ENCODE measurements at places on chromosomes 3 and 15. TPM values are rescaled to one million over a fixed set of nuclear protein-coding genes. Genes with fewer than 3 reads are reported as not detected.
A peak's percentile ranks its signal among the peaks of the same experiment; 100 is the strongest.

The SLC12A1 gene
- total RNA-seq, result not detected

GRCh38 chr15:72358650-72359171, 17.1 kb downstream of the HEXA start:
- DNase-seq, result no peak
- no peak overlapping the region for H3K4me3 ChIP-seq

The BFSP2 gene
- not detected for total RNA-seq

DNA sequence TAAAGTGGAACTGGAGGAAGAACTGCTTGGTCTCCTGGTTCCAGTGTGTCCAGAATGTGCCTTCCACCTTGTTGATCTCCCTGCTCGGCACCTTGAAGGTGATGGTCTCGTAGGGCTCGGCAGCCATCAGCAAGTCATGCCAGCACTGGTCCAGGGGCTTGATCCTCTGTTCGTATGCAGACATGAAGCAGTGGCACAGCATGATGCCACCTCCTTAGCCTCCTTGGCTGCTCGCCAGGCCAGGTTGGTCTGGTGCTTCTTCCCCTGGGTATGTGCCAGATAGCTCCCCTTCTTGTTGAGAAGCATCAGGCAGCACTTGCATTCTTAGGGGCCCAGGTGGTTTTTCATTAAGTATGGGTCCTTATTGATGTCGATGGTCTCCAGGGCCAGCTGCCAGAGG, 17.8 kb upstream of the TXNRD3 start:
- H3K27me3 ChIP-seq, result no peaks in the 10 kb centered on the region
- no peaks in the 10 kb centered on the region for H3K4me1 ChIP-seq
- no peak overlapping the region for H3K27ac ChIP-seq
- no peak for DNase-seq

The SLC51A gene
- 237 TPM for total RNA-seq

DNA sequence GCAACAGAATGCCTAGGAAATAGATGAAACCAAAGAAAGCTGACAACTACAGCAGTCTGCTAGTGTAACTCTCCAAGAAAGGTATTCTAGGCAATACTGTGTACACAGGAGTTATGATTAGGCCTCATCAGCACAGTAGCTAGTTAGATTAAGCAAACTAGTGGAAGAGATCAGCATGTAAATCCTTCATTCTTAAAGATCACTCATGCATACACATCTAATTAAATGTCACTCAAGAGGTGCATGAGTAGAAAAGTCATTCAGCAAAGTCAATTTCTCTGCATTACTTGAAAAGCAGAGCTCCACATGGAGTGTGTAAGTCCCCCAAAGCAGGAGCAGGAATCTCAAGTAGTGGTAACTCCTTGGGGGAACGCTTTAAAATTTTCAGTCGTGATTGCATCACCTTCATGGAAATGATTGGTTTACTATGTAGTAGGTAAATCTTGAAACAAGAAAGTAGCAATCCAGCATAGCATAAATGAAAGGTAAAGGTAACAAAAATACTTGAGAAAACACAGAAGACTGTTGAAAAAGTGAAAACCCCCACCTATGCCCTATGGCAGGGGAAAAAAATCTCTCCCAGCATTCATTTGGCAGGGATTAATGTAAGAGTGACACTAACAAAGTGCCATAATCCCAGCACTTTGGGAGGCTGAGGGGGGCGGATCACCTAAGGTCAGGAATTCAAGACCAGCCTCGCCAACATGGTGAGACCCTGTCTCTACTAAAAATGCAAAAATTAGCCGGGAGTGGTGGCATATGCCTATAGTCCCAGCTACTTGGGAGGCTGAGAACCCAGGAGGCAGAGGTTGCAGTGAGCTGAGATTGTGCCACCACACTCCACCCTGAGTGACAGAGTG, 29.4 kb upstream of the PPIB start:
- no peaks in the 10 kb centered on the region for H3K36me3 ChIP-seq
- H3K4me3 ChIP-seq, result no peak overlapping the region
- no peaks in the 10 kb centered on the region for H3K4me1 ChIP-seq
- no peak for DNase-seq
- H3K27ac ChIP-seq, result no peak overlapping the region
- no peaks in the 10 kb centered on the region for H3K27me3 ChIP-seq

DNA sequence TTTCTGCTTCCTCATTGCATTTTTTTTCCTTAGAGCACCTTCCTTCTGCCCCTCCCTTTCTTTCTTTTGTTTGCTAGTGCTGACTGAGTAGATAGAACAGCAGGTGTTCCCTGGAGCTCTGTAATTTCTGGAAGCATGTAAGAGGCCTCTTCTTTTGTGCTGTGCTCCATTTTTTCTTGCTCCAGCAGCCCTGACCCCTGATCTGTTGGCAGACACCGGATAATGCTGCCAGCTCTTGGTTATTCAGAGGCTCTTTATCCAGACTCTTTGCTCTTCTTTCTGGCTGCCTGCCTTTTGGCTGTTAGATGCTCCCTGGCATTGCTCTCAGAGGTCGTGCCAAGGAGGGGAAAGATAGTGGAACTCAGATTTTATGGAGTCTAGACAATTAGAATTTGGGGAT, 104.4 kb upstream of the RBMS3 start:
- no peak overlapping the region for H3K4me3 ChIP-seq
- H3K4me1 ChIP-seq, result no peaks in the 10 kb centered on the region
- no peaks in the 10 kb centered on the region for H3K36me3 ChIP-seq
- H3K27ac ChIP-seq, result no peak overlapping the region
- DNase-seq, result no peak
- H3K27me3 ChIP-seq, result no peaks in the 10 kb centered on the region

DNA sequence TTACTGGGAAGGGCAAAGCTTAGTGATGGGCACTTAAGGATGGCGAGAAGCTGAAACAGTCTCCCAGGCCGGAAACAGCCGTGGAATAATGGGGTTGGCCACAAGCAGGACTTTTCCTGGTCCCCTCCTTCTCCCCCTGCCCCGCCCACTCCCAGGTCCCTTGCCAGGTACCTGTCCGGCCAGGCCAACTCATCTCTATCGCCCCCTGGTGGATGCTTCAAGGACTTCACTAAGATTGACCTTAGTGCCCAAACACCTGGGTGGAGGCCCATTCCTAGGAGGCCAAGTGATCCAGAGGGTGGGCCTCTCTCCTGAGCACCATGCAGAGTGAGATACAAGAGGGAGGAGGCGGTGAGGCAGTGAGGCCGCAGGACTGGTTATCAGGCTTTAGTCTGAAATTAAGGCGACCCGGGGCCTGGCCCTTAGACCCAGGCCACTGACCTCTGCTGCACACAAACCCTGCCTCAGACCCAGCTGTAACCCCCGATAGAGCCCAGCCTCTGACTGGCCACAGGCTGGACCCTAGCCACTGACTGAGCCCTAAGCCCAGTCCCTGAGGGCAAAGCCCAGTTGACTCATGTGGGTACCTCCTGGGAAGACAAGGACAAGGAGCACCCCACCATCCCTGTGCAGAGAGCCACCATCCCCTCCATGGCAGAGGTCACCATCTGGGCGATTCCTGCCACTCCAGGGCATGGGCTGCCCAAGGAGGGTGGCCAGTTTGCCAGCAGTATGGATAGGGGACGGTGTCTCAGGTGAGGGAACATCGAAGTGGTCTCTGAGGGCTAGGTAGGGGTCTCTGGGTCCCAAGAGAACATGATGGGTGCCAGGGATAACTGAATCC, 37.6 kb downstream of the VIPR1 start:
- DNase-seq, result peak; percentile 89
- H3K27me3 ChIP-seq, result no peaks in the 10 kb centered on the region
- no peak overlapping the region for H3K4me3 ChIP-seq
- H3K4me1 ChIP-seq, result peaks cover 12% of the 10 kb centered on the region

DNA sequence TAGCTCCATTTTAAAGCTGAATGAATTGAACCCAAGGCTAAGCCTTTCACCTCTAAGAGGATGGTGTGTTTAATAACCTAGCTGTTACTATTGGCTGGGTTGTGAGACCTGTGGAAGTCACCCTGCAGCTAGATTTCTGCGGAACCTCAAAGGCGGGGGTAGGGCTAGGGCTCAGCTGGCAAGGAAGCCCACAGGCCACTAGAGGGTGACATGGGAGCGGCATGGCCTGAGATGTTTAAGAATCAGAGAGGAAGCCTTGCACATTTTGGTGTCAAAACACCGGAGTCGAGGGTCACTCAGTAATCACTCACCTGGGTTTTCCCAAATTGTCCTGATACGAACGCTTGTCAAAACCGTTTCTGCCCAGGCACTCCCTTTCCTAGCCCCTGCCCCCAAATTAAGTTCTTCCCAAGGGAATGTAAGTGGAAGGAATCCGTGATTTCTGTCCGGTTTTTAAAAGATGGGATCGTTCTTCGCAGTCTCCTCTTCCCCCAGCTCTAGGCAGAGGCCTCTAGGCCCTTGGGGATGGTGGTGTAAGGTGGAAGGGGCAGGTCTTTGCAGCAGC, 3.8 kb upstream of the ACAD9 start:
- no peak overlapping the region for H3K4me3 ChIP-seq
- no peaks in the 10 kb centered on the region for H3K36me3 ChIP-seq
- H3K27ac ChIP-seq, result no peak overlapping the region

The CPEB1 gene
- 2.5 TPM for total RNA-seq

GRCh38 chr3:60571511-60571910, 679.7 kb downstream of the FHIT start:
- no peak for DNase-seq
- H3K4me1 ChIP-seq, result no peaks in the 10 kb centered on the region
- no peaks in the 10 kb centered on the region for H3K27me3 ChIP-seq
- H3K4me3 ChIP-seq, result no peak overlapping the region

GRCh38 chr3:7734456-7734855, 767.2 kb upstream of the LMCD1 start:
- H3K27me3 ChIP-seq, result no peaks in the 10 kb centered on the region
- H3K4me3 ChIP-seq, result no peak overlapping the region
- DNase-seq, result no peak
- no peaks in the 10 kb centered on the region for H3K36me3 ChIP-seq
- H3K4me1 ChIP-seq, result no peaks in the 10 kb centered on the region
- H3K27ac ChIP-seq, result no peak overlapping the region

The DNAH12 gene
- total RNA-seq, result not detected

The RTP4 gene
- total RNA-seq, result 6.3 TPM

The ZNF502 gene
- total RNA-seq, result 3.8 TPM

GRCh38 chr3:25899352-25900101, 109.6 kb downstream of the OXSM start:
- no peaks in the 10 kb centered on the region for H3K36me3 ChIP-seq
- H3K27me3 ChIP-seq, result no peaks in the 10 kb centered on the region
- no peaks in the 10 kb centered on the region for H3K4me1 ChIP-seq
- no peak overlapping the region for H3K27ac ChIP-seq
- no peak overlapping the region for H3K4me3 ChIP-seq

- H3K4me3 ChIP-seq, result no peak overlapping the region
- no peaks in the 10 kb centered on the region for H3K27me3 ChIP-seq
- peak overlapping the region; percentile 40 for H3K27ac ChIP-seq
Measured at GRCh38 chr15:71219101-71219500, 103.8 kb downstream of the THSD4 start.

The WDR49 gene
- total RNA-seq, result 11.4 TPM

The NPAP1 gene
- not detected for total RNA-seq

DNA sequence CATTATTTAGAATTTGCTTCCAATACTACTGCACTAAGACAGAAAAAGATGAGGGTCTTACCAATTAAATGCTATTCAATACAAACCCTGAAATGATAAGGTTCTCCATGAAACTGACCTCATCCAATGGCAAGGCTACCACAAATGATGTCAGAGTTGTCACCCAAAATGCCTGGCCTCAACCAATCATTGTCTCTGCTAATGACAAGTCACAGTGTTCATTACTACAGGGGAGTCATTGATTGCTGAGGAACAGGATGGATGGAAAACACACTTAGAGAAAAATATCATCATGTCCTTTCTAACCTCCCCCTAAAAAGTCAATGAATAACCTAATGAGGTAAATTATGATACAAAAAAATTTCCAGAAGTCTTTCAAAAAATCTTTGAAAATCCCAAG, 91.0 kb downstream of the FOXP1 start:
- DNase-seq, result no peak
- no peak overlapping the region for H3K27ac ChIP-seq
- H3K36me3 ChIP-seq, result no peaks in the 10 kb centered on the region
- H3K4me1 ChIP-seq, result peaks cover 8% of the 10 kb centered on the region

- no peak overlapping the region for H3K27ac ChIP-seq
- H3K4me3 ChIP-seq, result no peak overlapping the region
- no peaks in the 10 kb centered on the region for H3K36me3 ChIP-seq
- no peak for DNase-seq
Measured at GRCh38 chr3:72411126-72411525, 437.1 kb downstream of the SHQ1 start.

GRCh38 chr3:72889310-72890165, 1.7 kb downstream of the GXYLT2 start:
- DNase-seq, result no peak
- H3K27me3 ChIP-seq, result no peaks in the 10 kb centered on the region
- no peak overlapping the region for H3K4me3 ChIP-seq
- peak overlapping the region; percentile 19 for H3K27ac ChIP-seq
- H3K36me3 ChIP-seq, result no peaks in the 10 kb centered on the region

- H3K27me3 ChIP-seq, result no peaks in the 10 kb centered on the region
- H3K27ac ChIP-seq, result no peak overlapping the region
- no peak for DNase-seq
- H3K4me1 ChIP-seq, result no peaks in the 10 kb centered on the region
- no peak overlapping the region for H3K4me3 ChIP-seq
Measured at GRCh38 chr3:86228101-86228500, 762.8 kb downstream of the VGLL3 start.

GRCh38 chr3:187902041-187902471, 156.8 kb upstream of the BCL6 start:
- no peaks in the 10 kb centered on the region for H3K4me1 ChIP-seq
- no peak overlapping the region for H3K27ac ChIP-seq
- H3K4me3 ChIP-seq, result no peak overlapping the region
- H3K27me3 ChIP-seq, result no peaks in the 10 kb centered on the region
- H3K36me3 ChIP-seq, result no peaks in the 10 kb centered on the region

The LYZL4 gene
- total RNA-seq, result not detected

The ST3GAL6 gene
- total RNA-seq, result 1.7 TPM

- H3K36me3 ChIP-seq, result no peaks in the 10 kb centered on the region
- no peak overlapping the region for H3K4me3 ChIP-seq
- H3K4me1 ChIP-seq, result no peaks in the 10 kb centered on the region
- H3K27ac ChIP-seq, result no peak overlapping the region
Measured at GRCh38 chr3:115827495-115827894, 204.2 kb downstream of the GAP43 start.

GRCh38 chr3:181497358-181497757, 214.4 kb upstream of the SOX2 start:
- H3K4me3 ChIP-seq, result no peak overlapping the region
- no peaks in the 10 kb centered on the region for H3K4me1 ChIP-seq
- no peak for DNase-seq
- no peaks in the 10 kb centered on the region for H3K36me3 ChIP-seq
- H3K27me3 ChIP-seq, result no peaks in the 10 kb centered on the region

DNA sequence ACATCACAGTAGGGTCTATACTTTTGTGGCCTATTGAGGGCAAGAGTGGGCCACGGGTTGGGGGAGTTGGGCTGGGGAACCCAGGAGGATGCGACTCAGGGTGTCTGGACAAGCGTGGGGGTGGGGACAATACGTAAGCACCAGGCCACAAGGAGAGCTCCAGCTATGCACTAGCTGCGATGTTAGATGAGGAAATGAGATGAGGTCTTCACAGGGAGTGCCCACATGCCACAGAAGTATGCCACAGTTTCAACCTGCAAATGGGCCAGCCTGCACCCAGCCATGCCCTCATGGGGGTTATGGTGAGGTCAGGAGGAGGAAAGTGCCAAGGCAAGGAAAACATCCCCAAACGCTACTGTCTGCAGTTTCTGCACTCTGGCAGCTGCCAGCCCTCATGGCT, 30.5 kb downstream of the CACNA2D2 start:
- no peak overlapping the region for H3K27ac ChIP-seq
- no peak overlapping the region for H3K4me3 ChIP-seq
- H3K4me1 ChIP-seq, result no peaks in the 10 kb centered on the region
- DNase-seq, result no peak
- no peaks in the 10 kb centered on the region for H3K36me3 ChIP-seq
